T1000 (cell line): ENCODE measurements at places on chromosomes 4 and X.

DNA sequence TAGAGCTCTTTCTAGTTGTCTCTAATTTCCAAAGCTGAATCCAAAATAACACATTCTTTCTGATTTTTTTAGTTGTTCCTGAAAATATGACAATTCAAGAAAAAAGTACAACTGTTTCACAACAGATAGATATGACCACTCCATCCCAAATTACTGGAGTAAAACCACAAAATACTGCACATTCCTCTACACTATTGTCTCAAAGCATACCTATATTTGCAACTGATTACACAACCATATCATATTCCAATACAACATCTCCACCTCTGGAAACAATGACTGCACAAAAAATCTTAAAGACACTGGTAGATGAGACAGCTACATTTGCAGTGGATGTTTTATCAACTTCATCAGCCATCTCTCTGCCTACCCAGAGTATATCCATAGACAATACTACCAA is 43.6 kb downstream of the ADGRG4 start:
- no peak for DNase-seq

DNA sequence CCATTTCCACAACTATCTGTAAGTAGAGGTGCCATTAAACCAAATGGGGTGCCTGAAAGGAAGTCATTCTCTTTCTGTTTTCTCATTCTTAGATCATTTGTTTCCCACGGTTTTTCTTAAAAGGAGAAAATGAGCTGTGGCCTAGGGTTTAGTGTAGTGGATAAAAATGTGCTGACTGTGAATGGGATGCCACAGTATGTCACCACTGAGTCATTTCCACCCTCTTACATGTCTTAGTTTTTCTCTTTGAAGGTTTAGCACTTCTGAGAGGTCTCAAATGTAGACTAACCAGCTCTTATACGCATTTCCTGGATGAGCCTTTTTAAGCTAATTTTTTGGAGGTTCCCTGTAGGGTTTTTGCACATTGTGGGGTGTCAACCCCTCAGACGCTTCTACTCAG is 244.5 kb upstream of the SPANXN1 start:
- DNase-seq: no peak

GRCh38 chrX:55758033-55758432 is 40.5 kb downstream of the RRAGB start:
- DNase-seq: no peak

GRCh38 chr4:178293601-178294000 is 851.4 kb upstream of the AGA start:
- no peak for DNase-seq

DNA sequence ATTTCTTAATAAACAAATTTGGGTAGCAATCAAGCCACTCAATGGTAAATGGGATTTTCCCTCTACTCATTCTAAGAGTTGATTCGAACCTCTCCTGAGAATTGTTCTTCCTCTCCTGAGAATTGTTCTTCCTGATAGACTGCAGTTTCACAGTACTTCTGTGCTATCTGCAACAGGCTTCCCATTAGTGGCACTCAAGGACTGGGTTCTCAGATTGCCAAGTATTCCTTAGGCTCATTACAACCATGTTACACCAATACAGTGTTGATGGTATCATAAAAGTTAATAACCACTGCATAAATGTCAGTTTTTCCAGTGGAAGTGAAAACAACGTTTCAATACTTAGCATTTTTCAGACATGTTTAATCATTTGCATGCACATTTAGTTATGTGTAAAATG is 201.6 kb downstream of the FRMPD4 start:
- no peak for DNase-seq

GRCh38 chrX:133375615-133376340 is 39.5 kb downstream of the GPC4 start:
- DNase-seq: no peak

DNA sequence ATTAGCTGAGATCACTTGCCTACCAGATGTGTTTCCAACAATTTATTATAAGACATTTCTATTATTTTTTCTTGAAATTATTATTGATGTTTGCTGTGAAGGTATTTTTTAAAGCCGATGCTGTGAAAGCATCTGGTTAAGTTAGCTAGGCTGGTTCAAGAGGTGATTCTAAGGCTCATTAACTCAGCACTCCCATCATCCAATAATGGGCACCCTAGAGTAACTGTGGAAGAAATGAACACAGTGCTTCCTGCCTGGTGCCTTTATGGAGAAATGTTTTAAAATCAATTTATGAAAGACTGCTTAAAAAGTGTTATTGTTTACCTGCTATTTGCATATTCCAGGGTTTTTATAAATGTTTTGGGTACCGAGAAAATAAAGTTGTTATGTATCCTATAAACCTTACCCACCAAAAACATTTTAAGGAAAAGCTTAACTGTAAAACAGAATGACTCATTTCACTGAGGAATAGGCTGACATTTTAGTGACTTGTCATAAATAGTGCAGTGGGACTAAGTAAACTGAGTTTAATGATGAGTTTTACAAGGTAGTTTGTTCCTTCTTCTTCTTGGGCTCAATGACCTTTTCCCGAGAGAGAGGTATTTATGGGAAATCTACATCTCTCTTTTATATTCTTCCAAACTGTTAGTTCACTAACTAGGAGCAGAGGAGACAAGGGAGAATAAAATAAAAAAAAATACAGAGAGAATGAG is 310.0 kb upstream of the AADAT start:
- DNase-seq: no peak

DNA sequence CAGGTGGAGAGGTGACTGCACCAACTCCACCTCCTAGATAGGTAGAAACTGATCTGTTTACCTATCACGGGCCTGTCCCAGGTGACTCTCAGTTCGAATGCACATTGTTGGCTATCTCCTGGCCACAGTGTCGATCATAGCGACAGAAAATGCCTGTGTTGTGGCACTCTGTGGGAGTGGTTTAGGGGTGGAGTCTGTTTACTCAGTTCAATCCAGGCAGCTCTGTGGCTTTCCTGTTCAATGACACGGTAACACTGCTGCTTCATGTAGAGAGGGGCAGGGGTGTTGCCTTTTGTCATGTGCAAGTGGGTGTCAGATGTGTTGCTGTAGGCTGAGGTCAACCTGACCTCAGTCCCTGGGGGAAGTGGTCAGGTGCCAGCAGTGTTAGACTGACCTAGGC is 1602.4 kb downstream of the TECRL start:
- DNase-seq: no peak

GRCh38 chrX:129679901-129680300 is 25.1 kb upstream of the APLN start:
- no peak for DNase-seq

GRCh38 chr4:136124251-136124745 is 1408.0 kb downstream of the PCDH18 start:
- DNase-seq: no peak

DNA sequence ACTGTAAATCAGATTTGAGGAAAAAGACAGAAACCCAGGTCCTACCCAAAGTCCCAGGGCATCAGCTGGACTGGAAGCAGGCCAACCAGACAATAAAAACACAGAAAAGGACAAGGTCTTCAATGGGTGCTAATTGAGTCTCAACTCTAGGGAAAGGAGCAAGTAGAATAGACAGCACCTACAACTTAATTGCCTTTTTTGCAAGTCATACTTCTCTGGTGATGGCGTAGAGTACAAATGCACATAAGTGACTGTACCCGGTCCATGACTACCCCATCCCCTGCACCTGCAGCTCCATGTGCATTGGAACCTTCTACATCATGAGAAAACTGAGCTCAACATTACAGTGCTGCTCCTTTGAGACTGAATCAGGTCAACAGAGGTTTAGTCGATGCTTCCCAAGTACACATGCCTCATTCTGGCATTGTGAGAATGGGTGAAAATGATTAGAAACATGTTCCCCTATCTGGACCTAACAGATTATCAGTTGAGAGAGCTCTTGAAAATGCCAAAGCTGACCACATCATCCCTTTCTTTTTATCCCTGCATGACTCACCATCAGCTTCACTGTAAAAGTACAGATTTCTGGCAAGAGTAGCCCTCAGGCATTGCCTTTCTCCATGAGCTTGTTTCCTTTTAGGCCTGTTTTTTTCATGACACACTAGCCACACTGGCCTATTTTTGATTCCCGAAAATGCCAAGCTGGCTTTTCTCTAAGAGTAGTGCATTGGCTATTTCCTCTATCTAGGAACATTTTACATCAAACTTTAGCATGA is 298.3 kb downstream of the HS3ST1 start:
- DNase-seq: peak; percentile 86
